ENCODE measurements at places on chromosomes 3 and 15.

DNA sequence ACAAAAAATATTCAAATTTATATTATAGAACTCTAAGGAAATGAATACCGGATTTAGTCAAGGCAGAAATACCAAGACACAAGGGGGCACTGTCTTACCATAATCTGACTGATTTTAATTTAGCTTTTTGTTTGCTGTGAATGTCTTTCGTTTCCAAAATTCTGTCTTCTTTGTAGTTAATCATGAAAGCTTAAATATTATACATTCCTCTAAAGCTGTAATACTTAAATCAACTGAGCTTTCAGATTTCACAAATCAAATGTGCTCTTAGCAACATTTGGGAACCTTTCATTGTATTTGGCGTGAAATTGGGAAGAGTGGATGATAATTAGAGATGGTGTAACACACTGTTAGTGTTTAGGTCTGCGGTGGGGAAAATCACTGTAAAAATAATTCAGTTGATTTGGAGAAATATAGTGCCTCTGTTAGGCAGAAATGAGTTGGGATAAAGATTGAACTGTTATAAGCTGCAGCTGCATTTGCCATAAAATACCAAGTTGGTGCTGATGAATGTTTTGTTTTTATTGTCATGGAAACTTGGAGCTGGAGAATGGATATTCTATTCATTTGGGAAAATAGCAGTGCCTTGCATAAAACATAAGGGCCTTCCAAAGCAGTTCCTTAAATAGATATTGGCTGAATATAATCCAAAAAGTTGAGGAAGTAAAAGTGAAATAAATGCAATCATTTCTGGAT is 228.2 kb downstream of the TCF12 start:
- H3K36me3 ChIP-seq: peaks cover 13% of the 10 kb centered on the region
- H3K4me3 ChIP-seq: peak overlapping the region; percentile 8
- no peak for DNase-seq
- peaks cover 2% of the 10 kb centered on the region for H3K4me1 ChIP-seq
- H3K27ac ChIP-seq: no peak overlapping the region

GRCh38 chr15:71314956-71315537 is 199.8 kb downstream of the THSD4 start:
- no peak for DNase-seq
- H3K36me3 ChIP-seq: peaks cover 22% of the 10 kb centered on the region
- H3K4me3 ChIP-seq: no peak overlapping the region
- H3K27ac ChIP-seq: no peak overlapping the region
- H3K27me3 ChIP-seq: no peaks in the 10 kb centered on the region
- no peaks in the 10 kb centered on the region for H3K4me1 ChIP-seq

- no peaks in the 10 kb centered on the region for H3K4me1 ChIP-seq
- H3K27ac ChIP-seq: no peak overlapping the region
- no peak overlapping the region for H3K4me3 ChIP-seq
- no peaks in the 10 kb centered on the region for H3K27me3 ChIP-seq
These were observed 466.5 kb upstream of the PDZRN3 start for GRCh38 chr3:74091204-74091603.

DNA sequence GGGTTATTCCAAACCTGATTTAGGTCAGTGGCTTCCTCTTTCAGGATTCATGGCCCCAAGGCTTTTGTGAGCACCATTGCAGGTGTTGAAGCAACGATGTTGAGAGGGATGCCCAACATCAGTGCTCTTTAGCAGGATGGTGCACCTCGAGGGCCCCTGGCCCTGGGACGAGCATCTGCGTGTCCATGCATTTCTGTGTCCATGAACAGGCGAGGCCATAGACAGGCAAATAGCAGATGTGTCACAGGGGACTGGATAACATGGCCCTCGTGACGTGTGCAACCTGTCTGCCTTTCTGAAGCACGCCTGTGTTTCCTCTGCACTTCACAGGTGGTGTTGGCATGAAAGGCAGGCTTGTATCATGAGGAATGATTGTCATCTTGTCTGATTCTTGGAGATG is 132.3 kb downstream of the SNRPN start:
- no peak overlapping the region for H3K27ac ChIP-seq
- no peak overlapping the region for H3K4me3 ChIP-seq
- peaks cover 93% of the 10 kb centered on the region for H3K36me3 ChIP-seq
- peak; percentile 15 for DNase-seq
- H3K27me3 ChIP-seq: no peaks in the 10 kb centered on the region
- no peaks in the 10 kb centered on the region for H3K4me1 ChIP-seq

- no peak overlapping the region for H3K4me3 ChIP-seq
- no peaks in the 10 kb centered on the region for H3K36me3 ChIP-seq
- no peak overlapping the region for H3K27ac ChIP-seq
- no peak for DNase-seq
- peaks cover 7% of the 10 kb centered on the region for H3K4me1 ChIP-seq
- H3K27me3 ChIP-seq: no peaks in the 10 kb centered on the region
These were observed 17.7 kb upstream of the FEM1B start for GRCh38 chr15:68259883-68260282.

DNA sequence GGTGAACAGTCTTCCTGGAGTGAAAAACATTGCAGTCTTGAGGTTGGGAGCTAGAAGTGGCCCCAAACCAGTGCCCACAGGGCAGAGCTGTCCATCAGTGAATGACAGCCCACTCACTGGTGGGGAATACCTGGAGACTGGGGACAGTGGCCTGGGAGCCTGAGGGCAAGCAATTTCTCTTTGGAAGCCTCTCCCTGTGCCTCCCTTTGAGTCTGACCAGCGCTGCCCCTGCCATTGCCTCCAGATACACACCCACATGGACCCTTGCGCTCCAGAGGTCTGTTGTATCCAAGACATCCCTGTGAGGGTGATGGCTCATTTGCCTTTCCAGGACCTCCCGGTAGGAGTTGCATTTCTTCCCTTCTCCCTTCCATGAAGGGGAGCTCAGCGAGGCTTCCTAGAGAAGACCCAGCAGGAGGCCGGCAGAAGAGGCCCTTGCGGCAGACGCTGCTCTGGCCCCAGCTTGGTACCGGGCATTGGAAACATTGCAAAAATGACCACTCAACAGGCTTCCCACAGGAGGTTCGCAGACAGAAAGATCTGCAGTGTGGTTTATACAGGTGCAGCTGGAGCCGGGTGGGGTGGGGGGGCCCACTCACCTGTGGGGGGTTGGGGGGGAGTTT is 38.5 kb downstream of the KLF13 start:
- no peak for DNase-seq
- no peaks in the 10 kb centered on the region for H3K27me3 ChIP-seq
- H3K36me3 ChIP-seq: peaks cover 15% of the 10 kb centered on the region

- no peak overlapping the region for H3K27ac ChIP-seq
- no peak for DNase-seq
These were observed 908 bp upstream of the ADPGK start for GRCh38 chr15:72784456-72784876.

DNA sequence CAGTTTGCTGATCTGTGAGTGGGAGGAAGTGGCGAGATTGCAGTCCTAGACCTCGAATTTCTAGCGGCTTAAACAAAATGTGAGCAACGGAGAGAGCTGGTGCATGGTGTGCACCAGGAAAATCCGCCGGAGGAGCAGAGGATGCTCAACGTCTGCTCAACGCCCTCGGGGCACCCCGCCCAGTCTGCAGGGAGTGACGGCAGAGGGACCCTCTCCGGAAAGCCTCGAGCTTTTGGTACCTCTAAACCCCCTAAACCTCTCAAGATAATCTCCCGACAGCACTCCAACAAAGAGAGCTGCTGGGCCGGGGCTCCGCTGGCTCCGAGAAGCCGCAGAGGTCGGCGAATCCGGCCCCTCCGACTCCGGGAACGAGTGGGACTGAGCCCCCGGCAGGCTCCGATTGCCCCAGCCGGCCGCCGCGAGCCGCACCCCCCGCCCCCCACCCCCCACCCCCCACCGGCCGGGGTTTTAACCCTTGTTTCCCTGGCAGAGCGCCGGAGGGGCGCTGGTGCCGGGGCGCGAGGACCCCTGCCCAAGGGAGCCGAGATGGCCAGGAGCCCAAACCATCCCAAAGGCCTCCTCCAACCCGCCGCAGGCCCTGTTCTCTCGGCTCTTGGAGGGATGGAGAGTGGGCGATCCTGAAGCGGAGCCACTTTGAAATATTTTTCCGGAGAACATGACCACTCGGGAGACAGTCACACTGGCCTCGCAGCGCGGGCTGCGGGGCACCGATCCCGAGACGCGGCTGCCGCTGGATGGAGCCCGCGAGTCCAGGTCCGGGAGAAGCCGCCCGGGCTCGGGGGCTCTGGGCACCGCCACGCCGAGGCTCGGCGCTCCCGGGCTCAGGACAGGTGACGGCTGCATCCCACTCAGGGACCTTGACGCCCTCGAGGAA is 1.5 kb downstream of the MEGF11 start:
- no peak overlapping the region for H3K27ac ChIP-seq
- no peaks in the 10 kb centered on the region for H3K36me3 ChIP-seq
- H3K4me1 ChIP-seq: no peaks in the 10 kb centered on the region
- peak; percentile 58 for DNase-seq
- H3K4me3 ChIP-seq: peak overlapping the region; percentile 61

DNA sequence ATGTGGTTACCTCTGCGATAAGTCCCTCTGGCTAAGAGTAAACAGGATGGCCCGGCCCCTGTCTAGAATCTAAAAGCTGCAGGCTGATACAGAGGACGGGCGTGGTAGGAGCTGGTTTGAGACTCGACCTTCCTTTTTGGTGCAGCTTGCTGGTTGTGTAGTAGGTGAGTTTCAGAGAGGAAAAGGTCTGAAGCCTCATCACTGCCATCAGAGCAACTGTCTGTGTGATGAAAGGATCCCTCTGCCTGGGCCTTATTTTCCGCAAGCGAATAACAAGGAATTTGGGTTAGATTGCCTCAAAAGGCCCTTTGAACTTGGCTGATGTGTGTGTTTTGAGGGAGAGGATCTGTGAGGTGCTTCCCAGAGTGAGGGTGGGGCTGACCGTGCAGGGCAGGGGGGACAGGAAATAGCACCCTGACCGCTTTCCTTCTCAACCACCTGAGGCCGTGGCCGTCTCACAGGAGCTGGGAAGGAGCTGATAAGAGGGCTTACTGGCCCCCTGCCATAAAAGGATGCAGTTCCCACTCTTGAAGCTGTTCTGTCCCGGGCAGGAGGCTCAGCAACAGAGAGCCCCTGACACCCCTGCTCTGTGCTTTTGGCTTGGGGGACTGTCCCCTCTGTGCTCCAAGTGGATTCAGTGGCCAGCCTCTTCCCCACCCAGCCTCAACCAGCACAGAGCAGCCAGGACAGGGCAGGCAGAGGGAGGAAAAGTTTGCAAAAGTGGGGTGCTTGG is 45.6 kb upstream of the TFRC start:
- no peak for DNase-seq
- no peak overlapping the region for H3K27ac ChIP-seq
- H3K4me3 ChIP-seq: no peak overlapping the region
- peaks cover 5% of the 10 kb centered on the region for H3K4me1 ChIP-seq

DNA sequence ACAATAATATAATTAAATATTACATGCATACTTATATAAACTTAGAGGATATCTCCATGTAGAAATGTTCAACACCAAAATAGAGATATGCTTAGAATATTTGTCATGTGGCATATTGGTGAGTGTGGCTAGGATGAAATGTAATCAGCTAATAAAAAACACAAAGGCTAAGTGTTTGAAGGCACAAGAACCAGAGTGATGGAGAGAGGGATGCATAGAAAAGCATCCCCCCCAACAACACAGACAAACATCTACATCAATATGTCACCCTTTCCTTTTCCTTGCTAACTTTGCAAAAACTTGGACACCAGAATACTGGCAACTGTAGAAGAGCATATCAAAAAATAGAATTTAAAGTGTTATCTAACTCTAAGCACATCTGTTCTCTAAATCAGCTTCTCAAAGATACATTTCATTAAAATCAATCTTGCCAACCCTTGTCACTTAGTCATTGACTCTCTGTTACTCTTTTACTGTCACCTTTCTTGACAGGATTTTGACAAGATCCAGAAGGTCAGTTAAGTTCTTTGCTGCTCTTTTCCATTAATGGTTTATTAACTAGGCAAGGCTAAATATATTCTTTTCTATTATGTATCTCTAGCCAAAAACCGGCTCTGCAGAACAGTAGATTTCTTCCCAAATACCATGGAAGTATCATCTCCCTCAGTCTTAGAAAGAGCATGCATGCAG is 695.9 kb downstream of the OTOL1 start:
- H3K36me3 ChIP-seq: peaks cover 13% of the 10 kb centered on the region
- no peak overlapping the region for H3K4me3 ChIP-seq
- no peaks in the 10 kb centered on the region for H3K27me3 ChIP-seq
- no peaks in the 10 kb centered on the region for H3K4me1 ChIP-seq
- no peak overlapping the region for H3K27ac ChIP-seq
- no peak for DNase-seq

- no peak overlapping the region for H3K4me3 ChIP-seq
- H3K27me3 ChIP-seq: no peaks in the 10 kb centered on the region
- H3K4me1 ChIP-seq: no peaks in the 10 kb centered on the region
- H3K36me3 ChIP-seq: no peaks in the 10 kb centered on the region
- DNase-seq: no peak
- no peak overlapping the region for H3K27ac ChIP-seq
These were observed 162.5 kb downstream of the GAP43 start for GRCh38 chr3:115785782-115786181.

- peaks cover 31% of the 10 kb centered on the region for H3K36me3 ChIP-seq
- H3K27ac ChIP-seq: no peak overlapping the region
- no peak for DNase-seq
- no peak overlapping the region for H3K4me3 ChIP-seq
- no peaks in the 10 kb centered on the region for H3K27me3 ChIP-seq
These were observed 52.3 kb downstream of the ATP1B3 start for GRCh38 chr3:141928631-141929270.

GRCh38 chr3:184368586-184369183 is 7.2 kb downstream of the POLR2H start:
- peaks cover 38% of the 10 kb centered on the region for H3K36me3 ChIP-seq
- DNase-seq: no peak
- no peaks in the 10 kb centered on the region for H3K27me3 ChIP-seq
- no peak overlapping the region for H3K4me3 ChIP-seq
- H3K4me1 ChIP-seq: no peaks in the 10 kb centered on the region

GRCh38 chr15:99566157-99566897 is 543 bp downstream of the MEF2A start:
- peak overlapping the region; percentile 92 for H3K4me3 ChIP-seq
- peaks cover 9% of the 10 kb centered on the region for H3K4me1 ChIP-seq
- no peaks in the 10 kb centered on the region for H3K27me3 ChIP-seq
- H3K27ac ChIP-seq: no peak overlapping the region

DNA sequence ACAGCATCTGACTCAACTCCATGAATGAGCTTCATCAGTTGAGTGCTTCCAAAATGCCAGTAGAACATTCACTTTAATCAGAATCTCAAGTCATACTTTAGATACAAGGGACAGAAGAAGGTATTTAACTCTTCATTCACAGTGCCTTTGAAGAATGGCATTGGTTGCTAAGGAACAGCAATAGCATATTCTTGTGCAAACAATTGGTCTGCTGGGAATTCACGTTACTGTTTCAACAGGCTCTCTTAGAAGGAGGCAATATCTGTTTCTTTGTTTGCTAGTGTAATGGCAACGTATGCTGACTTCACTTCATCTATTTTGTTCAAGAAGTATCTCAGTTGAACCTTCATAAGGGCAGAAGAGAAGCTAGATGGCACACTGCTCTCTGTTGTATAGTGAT is 113.9 kb downstream of the TMEM108 start:
- H3K4me3 ChIP-seq: no peak overlapping the region
- no peaks in the 10 kb centered on the region for H3K27me3 ChIP-seq
- H3K4me1 ChIP-seq: no peaks in the 10 kb centered on the region
- H3K36me3 ChIP-seq: no peaks in the 10 kb centered on the region

GRCh38 chr15:38745626-38746025 is 181.0 kb upstream of the RASGRP1 start:
- no peaks in the 10 kb centered on the region for H3K36me3 ChIP-seq
- no peak overlapping the region for H3K4me3 ChIP-seq
- no peaks in the 10 kb centered on the region for H3K4me1 ChIP-seq
- H3K27ac ChIP-seq: no peak overlapping the region
- DNase-seq: no peak
